ENCODE measurements at places on chromosomes 7 and 10. TPM values are rescaled to one million over a fixed set of nuclear protein-coding genes. Genes with fewer than 3 reads are reported as not detected.
A peak's percentile ranks its signal among the peaks of the same experiment; 100 is the strongest.

GSDME gene
- total RNA-seq = 5.8 TPM

- no peak for DNase-seq
Observed at GRCh38 chr7:88020953-88021665, 87.1 kb downstream of the ADAM22 start.

DDX56 gene
- 113 TPM for total RNA-seq

TLL2 gene
- total RNA-seq = 1.8 TPM

DNA sequence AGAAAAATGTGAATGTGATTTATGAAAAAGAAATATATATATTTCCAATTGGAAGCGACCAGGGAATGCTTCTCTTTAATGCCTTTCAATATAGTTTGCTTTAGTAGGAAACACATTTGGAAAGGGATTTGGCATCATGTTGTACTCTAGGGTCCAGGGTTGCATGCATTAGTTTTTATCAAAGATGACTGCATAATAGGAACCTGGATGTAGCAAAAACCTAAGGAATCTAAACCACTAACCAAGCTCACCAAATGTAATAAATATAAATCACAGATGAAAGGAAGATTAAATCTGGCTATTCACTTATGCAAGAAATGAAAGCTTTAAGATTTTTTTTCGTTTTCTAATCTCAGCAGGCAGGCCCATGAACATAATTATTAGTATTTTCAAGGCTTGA is 120.0 kb downstream of the ATXN7L1 start:
- DNase-seq = no peak

MOGAT3 gene
- total RNA-seq = 0.15 TPM

WIPF3 gene
- total RNA-seq = 11.8 TPM

DNA sequence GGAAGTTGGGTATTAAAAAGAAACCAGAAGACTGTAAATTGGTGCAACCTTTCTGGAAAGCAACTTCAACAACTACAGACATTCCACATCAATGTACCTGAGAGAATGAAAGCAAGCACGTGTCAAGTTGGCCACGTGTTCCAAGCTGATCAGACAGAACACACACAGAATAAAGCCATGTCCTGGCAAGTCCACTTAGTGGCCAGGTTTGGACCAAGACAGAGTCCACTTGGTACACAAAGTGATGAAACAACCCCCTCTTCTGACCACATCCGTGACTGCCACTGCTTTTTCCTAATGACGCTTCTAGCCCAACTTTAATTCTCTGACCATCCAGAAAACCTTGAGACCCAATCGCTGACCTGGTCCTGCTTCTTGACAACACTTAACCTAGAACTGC is 109.4 kb downstream of the ABLIM1 start:
- DNase-seq = peak; percentile 43

DNA sequence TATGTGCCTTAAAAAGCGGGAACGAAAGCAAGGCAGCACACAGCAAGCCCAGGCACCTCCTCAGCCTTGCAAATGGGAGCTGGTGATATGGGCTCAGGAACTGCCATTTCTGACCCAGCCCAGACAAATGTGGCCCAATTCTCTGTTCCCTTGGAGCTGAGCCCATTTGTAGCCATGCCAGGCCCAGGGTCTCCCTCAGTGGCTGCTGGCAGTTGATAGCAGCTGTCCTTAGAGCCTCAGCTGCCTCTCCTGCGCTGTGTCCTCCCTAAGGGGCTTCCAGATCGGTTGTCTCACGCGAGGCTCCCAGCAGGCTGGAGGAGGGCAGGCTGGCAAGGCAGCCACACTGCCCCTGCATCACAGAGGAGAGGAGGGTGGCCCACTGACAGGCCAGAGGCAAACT is 275.8 kb downstream of the KCNMA1 start:
- no peak for DNase-seq

C10orf62 gene
- 0.31 TPM for total RNA-seq

CRPPA gene
- total RNA-seq = 1.9 TPM

- no peak for DNase-seq
Observed at GRCh38 chr10:23150091-23150490, 42.0 kb upstream of the PTF1A start.

H2BK1 gene
- 0.97 TPM for total RNA-seq

DNA sequence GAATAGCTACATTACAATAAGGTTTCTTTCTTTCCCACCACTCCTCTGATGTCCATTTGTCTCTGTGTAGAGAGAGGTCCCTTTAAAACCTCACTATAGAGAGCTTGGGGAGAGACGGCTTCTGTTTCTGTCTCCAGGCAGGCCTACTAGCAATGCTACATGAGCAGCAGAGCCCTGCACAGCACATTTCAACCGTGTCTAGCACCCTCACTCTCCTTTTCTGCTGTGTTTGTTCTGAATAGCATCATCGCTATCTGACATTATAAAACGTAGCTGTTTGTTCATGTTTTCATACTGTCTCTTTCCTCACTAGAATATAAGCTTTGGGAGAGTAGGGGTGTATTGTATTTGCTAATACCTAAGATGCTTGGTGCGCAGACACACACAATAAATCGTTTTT is 487.8 kb upstream of the DPP6 start:
- DNase-seq = no peak

GRCh38 chr7:7681191-7681935 is 37.0 kb downstream of the RPA3 start:
- DNase-seq = no peak

AKR1C8 gene
- total RNA-seq = not detected

CALHM3 gene
- total RNA-seq = not detected

- no peak for DNase-seq
Observed at GRCh38 chr7:30202671-30203070, 67.9 kb downstream of the MTURN start.

KEL gene
- total RNA-seq = 0.72 TPM

DNA sequence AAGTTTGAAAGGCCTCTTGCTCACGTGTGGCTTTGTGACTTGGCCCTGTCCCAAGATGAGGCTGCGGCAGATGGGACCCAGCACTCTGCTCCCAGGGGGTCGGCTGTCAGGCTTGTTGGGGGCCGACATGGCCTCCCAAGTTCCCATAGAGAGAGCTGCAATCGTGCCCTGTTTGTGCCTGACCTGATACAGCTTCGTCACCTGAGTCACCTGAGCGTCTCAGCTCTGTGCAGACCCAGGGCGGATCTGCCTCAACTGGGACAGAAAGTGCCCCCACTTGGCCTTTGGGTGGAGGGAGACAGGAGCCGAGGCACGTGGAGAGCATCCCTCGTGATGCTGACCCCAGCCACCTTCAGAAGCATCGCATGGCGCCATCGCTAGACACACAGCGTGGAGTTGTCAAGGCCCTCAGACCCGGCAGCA is 21.7 kb downstream of the PAPOLB start:
- no peak for DNase-seq

DNA sequence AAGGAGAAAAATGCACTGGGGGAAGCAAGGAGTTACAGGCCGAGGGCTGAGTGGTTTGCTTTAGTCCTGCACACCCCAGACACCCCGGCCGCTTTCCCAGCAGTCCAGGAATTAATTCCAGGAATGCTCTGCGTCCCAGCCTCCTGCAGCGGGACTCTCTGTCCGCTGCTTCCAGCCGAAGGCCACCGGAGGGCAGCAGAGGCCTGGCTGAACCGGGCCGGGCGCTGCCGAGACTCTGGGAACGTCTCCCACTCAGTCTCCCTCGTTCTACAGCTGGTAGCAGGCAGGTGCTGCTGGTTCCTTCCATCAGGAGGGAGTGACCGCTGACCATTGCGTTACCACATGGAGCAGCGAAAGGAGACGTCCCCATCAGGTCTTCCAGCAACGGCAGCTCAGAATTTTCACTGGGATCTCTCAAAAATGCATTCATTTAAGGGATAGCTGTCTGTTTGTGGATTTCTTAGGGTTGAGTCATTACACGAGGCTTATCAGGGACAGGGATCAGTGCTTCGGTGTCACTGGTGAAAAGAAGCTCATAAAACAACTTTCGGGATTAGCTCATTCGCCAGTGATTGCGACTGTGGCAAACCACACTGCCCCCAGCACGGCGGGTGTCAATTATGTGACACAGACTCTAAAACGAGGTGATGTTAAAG is 24.9 kb upstream of the PITRM1 start:
- DNase-seq = peak; percentile 87

ACHE gene
- 5.7 TPM for total RNA-seq

CYP26C1 gene
- total RNA-seq = 0.42 TPM

GRCh38 chr7:128731184-128731583 is 8.0 kb upstream of the CALU start:
- DNase-seq = no peak

DNA sequence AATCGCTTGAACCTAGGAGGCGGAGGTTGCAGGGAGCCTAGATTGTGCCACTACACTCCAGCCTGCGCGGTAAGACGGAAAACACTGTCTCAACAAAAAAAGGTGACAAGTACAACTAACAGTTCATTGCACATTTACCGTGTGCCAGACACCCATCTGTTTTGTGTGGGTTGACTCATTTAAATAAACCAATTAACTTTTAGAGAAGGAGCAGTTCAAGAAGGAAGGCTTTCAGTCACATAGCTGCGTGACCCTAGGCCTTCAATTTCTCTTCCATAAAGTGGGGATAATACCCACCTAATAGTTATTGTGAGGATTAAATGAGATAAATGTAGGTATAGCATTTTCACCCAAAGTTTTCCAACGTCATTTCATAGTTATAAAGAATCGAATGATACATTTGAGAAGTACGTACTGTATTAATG is 52.3 kb upstream of the KDM7A start:
- no peak for DNase-seq

- peak; percentile 54 for DNase-seq
Observed at GRCh38 chr10:6145166-6145987, 56.5 kb downstream of the RBM17 start.

CALHM2 gene
- total RNA-seq = not detected

GRCh38 chr10:132836248-132836831 is 50.4 kb upstream of the NKX6-2 start:
- DNase-seq = peak; percentile 39

GRCh38 chr7:151631953-151632749 is 112.5 kb upstream of the RHEB start:
- DNase-seq = peak; percentile 81

GRCh38 chr10:5947471-5948207 is 29.7 kb downstream of the IL15RA start:
- no peak for DNase-seq

- DNase-seq = no peak
Observed at GRCh38 chr7:80876894-80877414, 41.9 kb downstream of the SEMA3C start.

GRCh38 chr7:40133561-40134427 is 628 bp downstream of the MPLKIP start:
- DNase-seq = no peak

GRCh38 chr10:28177944-28178637 is 124.8 kb downstream of the MPP7 start:
- DNase-seq = no peak

EN2 gene
- total RNA-seq = 0.15 TPM

DNA sequence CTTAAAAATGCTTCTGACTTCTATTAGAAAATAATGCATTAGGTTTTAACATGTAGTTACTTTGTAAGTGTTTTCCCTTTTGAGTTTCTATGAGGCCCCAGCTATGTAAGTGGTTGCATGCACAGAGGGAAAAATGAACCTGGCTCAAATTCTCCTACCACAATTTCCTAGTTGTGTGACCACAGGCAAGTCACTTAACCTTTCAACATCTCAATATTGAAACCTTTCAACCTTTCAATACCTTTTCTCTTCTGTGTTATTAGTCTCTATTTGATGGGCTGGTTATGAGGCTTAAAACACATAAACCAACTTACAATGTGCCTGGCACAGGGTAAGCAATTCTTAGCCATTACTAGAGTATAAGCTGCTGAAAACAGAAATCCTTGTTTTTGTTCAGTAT is 203.0 kb downstream of the KCND2 start:
- DNase-seq = no peak

GRCh38 chr10:129531969-129532660 is 65.1 kb downstream of the MGMT start:
- DNase-seq = no peak

RSPH10B gene
- 1.1 TPM for total RNA-seq

DNA sequence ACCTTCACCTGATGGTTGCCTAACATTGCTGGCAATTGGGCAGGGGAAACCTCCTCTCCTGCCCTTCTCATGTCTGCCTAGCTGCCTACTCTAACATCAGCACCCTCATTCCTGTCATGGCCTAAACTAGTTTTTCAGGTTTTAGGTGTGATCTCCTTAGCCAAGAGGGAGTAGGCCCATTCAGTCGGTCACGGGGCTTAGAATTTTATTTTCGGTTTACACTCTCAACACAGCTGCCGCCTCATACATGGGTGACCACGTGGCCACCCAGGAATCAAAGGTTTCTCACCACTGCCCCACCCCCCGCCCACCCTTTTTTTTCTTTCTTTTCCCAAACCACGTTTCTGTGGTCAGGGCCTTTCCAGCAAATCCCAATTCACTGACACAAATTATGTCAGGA is 97.2 kb downstream of the RALA start:
- DNase-seq = no peak

C1QL3 gene
- total RNA-seq = 3.2 TPM

GRCh38 chr7:3043544-3044371 is at the start of gene CARD11:
Gene CARD11, minus strand, starts transcription at chr7:3043867. Its CDS starts 85,361 bp downstream, at chr7:2958506.
- peak; percentile 49 for DNase-seq

CFAP46 gene
- total RNA-seq = 3.1 TPM

CYP3A5 gene
- total RNA-seq = 0.22 TPM

- no peak for DNase-seq
Observed at GRCh38 chr7:1359051-1359400, 100.2 kb downstream of the MICALL2 start.

DNA sequence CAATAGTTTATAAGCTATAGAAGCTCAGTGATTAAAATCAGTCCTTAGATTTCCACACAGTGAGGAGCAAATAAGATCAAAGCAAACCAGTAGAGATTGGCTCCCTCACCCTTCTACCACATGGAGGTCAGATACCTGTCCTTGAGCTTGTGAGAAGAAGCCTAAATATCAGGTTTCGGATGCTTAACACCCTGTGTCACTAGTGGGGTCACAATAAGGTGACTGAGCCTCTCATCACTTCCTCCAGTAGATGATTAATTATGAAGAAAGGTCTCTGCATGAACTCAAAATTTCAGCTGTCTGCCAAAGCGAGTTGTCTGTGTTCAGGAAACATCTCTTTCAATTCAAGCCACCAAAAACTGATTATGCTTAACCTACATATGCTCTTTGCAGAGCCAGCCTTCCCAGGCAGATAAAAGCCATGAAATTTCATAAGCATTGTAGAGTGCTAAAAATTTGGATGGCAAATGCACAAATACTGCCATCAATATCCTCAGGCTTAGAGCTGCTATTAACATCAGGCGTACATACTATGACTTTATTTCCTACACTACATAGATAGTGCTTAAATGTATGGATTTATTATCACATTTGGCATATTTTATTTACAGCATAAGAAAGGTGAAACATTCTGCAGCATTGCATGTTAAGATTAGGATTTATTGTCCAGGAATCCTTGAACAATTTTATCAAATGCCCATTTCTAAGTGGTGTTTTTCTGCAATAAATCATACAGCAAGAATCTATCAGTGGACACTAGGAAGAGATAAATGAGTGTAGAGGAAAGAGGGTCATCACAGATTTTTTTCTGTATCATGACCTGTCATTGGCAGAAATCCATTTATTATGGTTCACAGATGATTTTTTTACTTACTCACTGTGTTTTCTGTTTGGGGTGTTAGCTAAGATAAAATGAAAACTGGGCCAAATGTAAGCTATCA is 285.1 kb upstream of the SP8 start:
- DNase-seq = no peak

CALML3 gene
- total RNA-seq = not detected

Measured in H9 (cell line).